ENCODE measurements at places on chromosomes 11 and 22.

- no peak for DNase-seq
Observed at GRCh38 chr11:72405009-72405408, 29.3 kb downstream of the CLPB start.

DNA sequence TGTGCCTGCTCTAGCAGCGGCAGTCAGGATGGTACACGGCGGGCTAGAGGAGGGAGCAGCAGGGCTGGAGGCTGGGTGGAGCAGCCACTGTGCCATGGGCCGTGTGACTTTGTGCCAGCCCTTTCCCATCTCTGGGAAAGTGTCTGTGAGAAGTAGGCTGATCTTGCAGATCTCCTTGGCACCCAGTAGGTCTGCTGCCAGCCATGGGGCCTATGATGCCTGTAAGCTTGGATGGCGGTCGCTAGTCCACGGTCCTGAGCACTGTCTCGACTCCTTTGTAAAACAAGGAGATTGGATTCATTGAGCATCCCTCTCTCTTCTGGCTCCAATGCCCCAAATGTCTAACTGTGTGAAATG is 22.6 kb downstream of the AMPD3 start:
- no peak for DNase-seq

- no peak for DNase-seq
Observed at GRCh38 chr22:49184736-49185135, 642.9 kb downstream of the BRD1 start.

DNA sequence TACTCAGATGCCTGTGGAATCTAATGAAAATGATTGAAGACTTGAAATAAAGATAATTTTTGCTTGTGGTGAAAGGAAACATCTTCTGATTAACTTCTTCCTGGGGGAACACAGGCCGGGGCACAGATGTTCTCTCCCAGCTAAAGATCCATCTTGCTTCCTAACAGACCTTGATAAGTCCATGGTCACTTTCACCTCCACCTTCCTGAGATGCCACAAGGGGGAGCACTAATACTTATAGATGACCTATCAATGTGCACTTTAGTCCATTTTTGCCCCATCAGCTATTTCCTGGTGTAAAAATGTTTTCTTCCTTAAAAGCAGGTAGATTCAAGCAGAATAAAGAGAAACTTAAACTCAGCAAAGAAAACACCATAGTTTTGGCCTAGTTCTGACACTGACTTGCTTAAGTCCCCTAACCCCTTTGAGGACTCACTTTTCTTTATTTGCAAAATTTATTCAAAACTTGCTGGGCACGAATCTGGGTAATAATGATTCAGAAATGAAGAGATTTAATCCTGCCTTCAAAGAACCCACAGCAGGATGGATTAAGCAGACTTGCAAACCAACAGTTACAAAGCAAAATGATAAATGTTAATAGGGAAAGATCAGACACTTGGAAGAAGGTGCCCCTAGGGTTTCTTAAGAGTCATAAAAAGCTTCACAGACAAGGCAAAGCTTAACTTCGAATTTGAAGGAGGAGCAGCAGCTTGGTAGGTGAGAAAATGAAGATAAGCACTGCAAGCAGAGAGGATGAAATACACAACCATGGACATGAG is 158.7 kb downstream of the RAB38 start:
- DNase-seq, result no peak

GRCh38 chr22:35128637-35129036 is 62.7 kb downstream of the ISX start:
- DNase-seq, result no peak

GRCh38 chr11:17414317-17414737 is 25.9 kb upstream of the KCNJ11 start:
- DNase-seq, result no peak

DNA sequence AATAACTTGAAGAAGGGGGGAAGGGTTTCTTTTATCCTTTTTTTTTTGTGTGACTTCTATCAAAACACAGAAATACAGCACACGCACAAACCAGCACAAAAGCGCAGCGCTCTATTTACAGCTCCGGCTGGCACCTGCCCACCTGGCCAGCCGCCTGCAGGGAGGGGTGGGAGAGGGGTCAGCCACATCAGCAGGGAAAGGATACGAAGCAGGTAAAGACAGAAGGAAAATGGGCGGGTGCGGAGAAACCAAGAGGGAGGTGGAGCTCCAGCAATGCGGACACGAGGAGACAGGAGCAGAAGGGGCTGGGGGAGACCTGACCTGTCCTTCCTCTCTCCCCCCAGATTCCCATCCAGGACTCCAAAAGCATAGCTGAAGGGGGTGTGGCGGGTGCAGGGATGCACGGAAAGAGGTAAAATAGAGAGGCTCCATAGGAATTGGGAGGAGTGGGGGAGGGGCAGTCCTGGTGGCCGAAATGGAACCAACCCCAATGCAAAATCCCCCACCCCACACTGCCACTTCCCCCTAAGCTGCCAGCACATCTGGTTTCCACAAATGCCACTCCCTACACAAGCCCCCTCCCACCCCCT is 14.1 kb downstream of the CXCR5 start:
- DNase-seq, result no peak

- DNase-seq, result no peak
Observed at GRCh38 chr11:131598305-131598704, 227.9 kb downstream of the NTM start.

DNA sequence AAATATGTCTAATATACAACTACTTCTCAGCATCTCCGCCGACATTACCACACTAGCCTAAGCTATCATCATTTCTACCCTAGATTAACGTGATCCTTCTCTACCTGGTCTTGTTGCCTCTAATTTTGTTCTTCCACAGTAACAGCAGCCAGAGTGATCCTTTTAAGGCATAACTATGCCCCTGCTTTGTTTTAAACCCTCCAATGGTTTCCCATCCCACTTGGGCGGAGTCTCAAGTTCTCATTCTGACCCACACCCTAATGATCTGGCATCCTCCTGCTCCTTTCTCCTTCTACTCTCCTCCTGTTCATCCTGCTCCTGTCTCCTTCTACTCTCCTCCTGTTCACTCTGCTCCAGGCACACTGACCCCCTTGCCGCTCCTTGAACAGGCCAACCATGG is 31.9 kb upstream of the POU2AF1 start:
- no peak for DNase-seq

GRCh38 chr11:70641369-70641768 is 243.0 kb downstream of the CTTN start:
- no peak for DNase-seq

GRCh38 chr11:64534391-64534801 is 56.6 kb upstream of the SLC22A12 start:
- no peak for DNase-seq

GRCh38 chr11:64348383-64349024 is 8.5 kb downstream of the CCDC88B start:
- no peak for DNase-seq

DNA sequence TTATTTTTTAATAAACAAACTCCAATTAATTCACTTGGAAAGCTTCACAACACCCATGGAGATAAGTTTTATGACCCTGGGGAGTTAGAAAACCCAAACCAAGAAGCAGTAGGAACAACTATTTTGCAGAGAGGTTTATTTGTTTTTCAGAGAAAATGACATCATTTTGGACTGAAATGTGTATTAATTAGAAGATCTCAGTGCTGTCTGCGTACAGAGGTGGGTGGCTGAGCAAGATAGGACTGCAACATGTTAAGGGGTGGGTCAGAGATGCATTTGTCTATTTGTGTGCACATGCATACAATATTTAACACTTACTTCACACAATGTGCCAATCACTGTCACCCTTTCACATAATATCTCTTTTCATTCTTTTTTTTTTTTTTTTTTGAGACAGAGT is 1.1 kb downstream of the SCGB1A1 start:
- no peak for DNase-seq

- DNase-seq, result no peak
Observed at GRCh38 chr22:16834971-16835370, 9.8 kb upstream of the XKR3 start.

- no peak for DNase-seq
Observed at GRCh38 chr11:8650401-8650990, 32.0 kb downstream of the TRIM66 start.

GRCh38 chr22:35891442-35891841 is 137.2 kb downstream of the RBFOX2 start:
- no peak for DNase-seq

DNA sequence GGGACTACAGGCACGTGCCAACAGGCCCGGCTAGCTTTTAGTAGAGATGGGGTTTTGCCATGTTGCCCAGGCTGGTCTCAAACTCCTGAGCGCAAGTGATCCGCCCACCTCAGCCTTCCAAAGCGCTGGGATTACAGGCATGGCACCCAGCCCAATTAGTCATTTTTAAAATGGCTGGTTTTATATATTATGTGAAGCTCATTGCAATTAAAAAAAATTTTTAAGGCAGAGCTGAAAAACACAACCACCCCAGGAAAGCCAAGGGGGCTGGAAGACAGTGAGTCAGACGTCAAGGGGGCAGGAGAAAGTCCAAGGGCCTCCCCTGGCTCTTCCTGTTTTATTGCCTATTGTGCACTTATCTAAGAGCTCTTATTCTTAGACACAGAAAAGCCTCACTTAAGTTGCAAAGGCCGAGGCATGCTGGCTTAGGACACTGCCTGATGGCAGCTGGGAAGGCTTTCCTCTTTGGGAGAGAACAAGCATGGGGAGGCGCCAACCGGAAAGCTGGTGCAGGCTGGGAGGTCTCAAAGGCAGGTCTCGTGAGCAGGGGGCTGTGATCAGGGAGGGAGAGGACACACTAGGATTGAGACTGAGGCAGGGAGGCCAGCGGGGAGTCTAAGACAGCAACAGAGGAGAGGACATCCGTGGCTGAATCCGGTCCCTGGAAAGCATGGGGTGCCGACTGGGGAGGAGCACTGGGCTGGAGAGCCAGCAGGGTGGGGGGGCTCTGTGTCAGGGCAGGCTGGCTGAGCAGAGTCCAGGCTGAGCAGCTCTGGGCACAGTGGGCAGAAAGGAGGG is 11.1 kb upstream of the OSM start:
- no peak for DNase-seq

GRCh38 chr11:130388607-130389205 is 39.7 kb downstream of the ADAMTS8 start:
- DNase-seq, result no peak

- DNase-seq, result no peak
Observed at GRCh38 chr11:88813233-88813915, 252.4 kb downstream of the GRM5 start.

GRCh38 chr11:15826826-15827225 is 529.5 kb downstream of the SOX6 start:
- no peak for DNase-seq

DNA sequence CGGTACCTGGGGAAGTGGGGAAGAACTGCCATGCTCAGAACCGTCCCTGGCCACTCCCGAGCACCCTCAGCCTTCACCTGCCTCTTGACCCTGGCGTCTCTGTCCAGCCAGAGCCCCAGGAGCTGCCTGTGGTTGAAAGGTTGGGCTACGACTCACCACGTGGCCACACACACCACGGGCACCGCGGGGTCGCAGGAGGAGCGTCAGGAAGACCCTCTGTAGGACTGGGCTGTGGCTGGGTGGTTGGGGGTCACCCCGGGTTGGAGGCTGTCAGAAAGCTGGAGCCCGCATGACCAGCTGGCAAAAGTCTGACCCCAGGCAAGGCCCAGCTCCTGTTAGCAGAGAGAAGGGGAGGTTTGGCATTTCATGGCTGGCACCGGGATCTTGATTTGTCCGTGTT is 11.5 kb downstream of the KRTAP5-5 start:
- DNase-seq, result no peak

GRCh38 chr11:132685174-132685611 is 847.1 kb downstream of the OPCML start:
- DNase-seq, result no peak

DNA sequence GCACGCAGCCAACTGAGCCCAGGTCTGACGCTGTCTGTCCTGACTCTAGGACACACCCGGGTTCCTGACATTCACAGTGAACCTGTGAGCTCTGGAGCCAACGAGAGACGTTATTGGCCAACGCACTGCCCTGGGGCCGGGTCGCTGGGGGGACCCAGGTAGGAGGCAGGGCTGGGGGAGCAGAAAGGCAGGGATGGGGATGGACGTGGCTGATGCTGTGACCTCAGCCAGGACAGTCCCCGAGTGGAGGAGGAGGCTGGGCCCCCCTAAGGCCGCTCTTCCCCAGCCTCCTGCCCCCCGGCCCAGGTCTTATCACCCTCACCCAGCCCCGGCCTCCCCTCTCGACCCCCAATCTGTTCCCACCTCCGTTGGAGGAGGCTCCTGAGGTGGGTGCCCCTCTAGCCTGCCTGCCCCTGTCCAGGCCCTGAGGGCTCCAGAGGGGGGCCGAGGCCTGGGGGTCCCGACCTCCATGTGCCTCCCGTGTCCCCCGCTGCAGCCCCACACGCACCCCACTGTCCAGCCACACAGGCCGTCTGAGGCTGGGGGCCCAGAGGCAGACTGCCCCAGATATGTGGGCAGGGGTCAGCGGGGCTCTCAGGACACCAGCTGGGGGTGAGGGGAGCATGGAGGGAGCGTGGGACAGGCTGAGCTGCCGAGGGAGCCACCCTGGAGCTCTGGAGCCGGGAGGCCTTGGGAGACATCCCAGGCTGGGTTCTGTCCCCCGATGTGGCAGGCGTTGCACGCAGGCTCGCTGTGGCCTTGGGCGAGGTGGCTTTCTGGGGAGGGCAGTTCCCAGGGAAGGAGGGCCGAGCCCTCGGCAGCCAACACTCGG is 29.2 kb upstream of the MUC5AC start:
- DNase-seq, result no peak

- DNase-seq, result no peak
Observed at GRCh38 chr11:94866231-94866822, 98.2 kb downstream of the AMOTL1 start.

DNA sequence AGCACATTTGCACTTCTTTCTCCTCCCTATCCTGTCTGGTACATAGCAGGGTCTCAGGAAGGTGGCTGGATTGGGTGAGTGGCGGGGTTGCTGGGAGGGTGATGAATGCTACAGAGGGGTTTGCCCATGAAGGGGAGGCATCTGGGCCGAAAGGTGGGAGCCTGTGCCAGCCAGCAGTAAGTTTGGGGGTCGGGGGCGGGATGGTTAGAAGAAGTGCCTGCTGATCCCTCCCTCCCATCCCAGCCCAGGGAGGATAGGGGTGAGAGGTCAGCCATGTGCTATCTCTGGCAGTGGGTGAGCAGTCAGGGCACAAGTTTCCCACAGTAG is 2.8 kb downstream of the CD82 start:
- DNase-seq, result no peak

DNA sequence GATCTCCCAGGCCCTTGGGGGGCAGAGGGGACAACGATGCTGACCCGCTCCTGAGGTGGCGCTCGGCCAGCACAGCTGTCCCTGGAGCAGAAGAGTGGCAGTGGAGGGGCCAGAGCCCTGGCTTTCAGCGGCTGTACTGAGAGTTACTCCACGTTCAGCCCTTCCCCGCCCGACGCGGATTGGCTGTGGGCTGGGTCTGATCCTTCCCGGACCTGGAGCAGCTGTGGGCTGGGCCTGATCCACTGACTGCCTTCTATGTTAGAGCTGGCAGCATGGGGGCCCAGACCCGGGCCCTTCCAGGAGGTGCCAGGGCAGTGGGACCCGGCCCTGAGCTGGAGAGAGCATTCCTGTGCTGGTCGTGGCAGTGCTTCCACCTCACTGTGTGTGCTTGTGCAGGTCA is 27.8 kb downstream of the YWHAH start:
- no peak for DNase-seq

- DNase-seq, result no peak
Observed at GRCh38 chr11:100910808-100911207, 218.8 kb downstream of the PGR start.

All from cortex of kidney (tissue), 1 donor.